NCI-H226 (cell line): ENCODE measurements at places on chromosomes 6 and 20.

GRCh38 chr6:117425431-117426153, at the start of gene ROS1:
Gene ROS1, minus strand, starts transcription at chr6:117425942. Its CDS starts 286 bp downstream, at chr6:117425656.
- DNase-seq = no peak

- no peak for DNase-seq
Measured at GRCh38 chr6:138528137-138528536, 28.8 kb upstream of the NHSL1 start.

DNA sequence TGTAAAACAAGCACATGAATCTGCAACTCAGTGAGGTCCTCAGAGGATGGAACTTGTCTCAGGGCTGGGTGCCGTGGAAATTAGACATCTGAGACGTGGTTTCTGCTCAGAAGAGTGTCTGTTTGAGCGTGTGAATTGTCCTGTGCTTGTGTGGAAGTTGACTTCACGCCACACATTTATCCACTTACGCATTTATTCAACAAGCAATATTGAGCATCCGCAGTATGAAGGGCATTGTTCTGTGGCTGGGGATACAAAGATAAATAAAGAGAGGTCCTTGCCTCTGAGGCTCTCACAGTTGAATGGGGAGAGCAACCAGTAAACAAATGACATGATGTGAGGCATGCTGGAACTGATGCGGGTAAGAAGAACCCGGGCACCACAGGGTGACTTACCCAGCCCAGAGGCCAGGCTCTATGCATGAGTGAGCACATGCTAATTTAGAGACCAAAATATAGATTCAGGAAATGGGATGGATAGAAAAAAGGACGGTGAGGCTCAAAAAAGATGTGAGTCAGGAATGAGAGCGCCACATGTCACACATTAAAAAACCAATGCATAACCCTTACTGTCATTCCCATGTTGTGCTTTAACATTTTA, 60.4 kb downstream of the SOBP start:
- no peak for DNase-seq

- no peak for DNase-seq
Measured at GRCh38 chr6:124964764-124965105, 2.5 kb downstream of the RNF217 start.

DNA sequence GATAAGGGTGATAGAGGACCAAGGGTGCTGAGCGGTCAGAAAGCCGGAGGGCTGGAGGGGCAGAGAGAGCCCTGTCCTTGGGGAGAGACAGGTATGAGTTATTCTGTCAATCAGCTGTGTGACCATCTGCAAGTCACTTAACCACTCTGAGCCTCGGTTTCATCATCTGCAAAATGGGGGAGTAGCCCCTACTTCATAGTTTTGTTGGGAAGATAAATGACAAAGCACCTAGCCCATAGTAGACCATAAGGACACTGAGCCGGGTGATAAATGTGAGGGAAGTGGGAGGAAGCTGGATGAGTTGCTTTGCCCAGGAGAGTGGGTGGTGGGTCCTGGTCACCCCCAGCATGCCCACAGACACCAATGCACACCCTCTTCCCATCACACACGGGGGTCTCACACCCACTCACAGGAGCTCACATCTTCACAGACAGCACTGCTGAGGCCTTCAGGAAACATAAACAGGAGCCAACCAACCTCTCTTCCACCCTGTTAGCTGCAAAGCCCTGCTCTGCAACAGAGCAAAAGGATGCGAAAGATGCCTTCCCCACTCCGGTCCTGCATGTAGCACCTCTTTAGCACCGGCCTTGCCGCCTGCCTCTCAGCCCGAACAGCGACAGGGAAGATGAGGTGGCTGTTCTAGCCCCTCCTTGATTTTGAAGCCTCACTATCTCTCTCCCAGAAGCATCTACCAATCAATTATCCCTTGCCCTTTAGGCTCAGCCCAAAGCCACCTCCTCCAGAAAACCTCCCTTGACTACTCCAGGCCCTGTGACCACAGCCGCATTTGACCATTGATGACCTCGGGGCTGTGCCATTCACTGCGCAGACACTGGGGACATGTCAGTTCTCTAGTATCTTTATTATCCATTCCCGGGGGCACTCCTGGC, 18.9 kb downstream of the SPDEF start:
- DNase-seq = no peak

DNA sequence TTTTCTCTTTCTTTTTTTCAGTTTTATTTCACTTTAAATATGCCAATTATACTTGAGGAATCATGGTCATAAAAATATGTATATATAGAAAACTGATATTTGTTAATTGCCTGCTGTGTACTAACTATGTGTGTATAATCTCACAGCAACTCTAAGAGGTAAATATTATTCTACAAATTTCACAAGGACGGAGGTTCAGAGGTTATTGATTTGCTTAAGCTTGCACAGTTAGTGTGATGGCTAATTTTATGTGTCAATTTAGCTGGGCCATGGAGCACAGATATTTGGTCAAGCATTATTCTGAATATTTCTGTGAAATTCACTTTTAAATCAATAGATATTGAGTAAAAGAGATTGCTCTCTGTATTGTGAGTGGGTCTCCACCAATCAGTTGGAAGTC, 75.7 kb upstream of the CENPW start:
- no peak for DNase-seq

- DNase-seq = no peak
Measured at GRCh38 chr6:105789935-105790334, 296.2 kb upstream of the PRDM1 start.

- no peak for DNase-seq
Measured at GRCh38 chr20:38671186-38671585, 53.1 kb upstream of the SLC32A1 start.

- DNase-seq = no peak
Measured at GRCh38 chr6:44843734-44844133, 456.2 kb downstream of the CDC5L start.

DNA sequence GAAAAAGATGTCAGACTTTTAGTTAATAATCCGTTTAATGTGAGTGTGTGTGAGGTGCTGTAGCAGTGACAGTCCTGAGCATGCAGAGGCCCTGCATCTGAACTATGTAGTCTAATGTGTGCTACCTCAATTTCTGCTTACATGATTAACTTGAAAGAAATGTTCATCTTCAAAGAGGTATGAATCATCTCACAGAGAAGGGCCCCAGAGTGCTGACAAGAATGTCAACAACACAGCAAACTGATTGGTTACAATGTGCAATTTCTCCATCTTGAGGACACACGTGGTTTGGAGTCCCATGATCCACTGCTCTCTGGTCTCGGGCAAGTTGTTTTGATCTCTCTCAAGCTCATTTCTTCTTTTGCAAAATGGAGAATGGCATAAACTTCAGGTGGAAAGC, 61.7 kb upstream of the EMILIN3 start:
- peak; percentile 48 for DNase-seq

DNA sequence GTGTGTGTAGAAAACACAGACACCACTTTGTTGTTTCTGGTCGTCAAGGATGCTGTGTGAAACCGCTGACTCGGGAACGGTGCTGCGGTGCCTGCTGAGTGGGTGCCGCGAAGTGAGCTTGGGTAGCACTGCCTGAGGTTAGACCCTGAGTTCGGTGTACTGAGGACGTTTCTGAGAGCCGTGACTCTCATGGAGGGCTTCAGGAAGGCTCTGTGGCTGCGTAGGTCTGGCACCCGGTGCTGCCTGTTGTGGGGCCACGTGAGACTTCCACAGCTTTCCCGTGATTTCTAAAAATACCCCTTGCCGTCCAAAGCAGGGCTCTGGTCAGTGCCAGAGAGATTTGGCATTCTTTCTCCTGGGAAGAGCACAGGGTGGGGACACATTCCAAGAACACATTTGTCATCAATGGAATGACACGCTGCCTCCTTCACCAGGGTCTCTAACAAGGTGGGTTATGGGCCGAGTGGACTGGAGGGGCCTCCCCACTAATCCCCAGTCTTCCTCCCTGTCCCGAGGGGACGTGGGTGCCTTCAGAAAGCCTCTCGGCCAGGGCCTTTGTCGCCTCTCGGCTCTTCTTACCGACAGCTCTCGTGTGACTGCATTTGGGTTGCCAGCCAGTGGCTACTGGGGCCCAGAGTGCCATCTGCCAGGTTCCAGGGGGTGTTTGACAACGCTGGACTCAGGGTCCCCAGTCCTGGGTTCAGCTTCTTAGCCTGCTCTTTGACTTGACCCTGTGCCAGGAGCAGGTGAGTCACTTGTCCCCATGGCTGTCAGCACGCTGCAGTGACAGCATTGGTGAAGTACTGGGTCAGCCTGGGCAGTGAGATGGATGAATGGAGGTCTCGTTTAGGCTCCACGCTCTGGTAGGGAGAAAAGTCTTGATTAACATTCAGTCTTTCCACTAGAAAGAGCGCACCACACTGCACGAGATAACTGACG, 62.2 kb downstream of the SYNJ2 start:
- no peak for DNase-seq

- DNase-seq = no peak
Measured at GRCh38 chr6:399785-400534, 8.4 kb downstream of the IRF4 start.

GRCh38 chr20:35981969-35982368, 13.6 kb downstream of the CNBD2 start:
- DNase-seq = no peak

DNA sequence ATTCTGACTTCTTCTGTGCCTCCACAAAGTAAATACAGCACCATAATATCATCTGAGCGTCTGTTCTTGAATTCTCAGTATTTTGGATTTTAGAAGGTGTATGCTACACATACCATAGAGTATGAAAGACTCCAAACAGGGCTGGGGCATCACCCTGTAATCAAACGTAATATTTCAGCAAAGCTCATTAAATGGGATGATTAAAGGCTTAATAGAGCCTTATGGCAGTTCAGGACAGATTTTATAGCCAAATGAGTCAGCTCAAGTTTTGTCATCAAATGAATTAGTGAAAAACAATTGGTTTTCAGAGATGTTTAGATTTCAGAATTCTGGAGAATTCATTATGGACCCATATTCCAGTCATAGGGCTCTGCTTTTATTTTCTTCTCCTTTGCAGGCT, 68.9 kb downstream of the TULP4 start:
- no peak for DNase-seq

GRCh38 chr6:166958926-166959861, 2.8 kb upstream of the RNASET2 start:
- DNase-seq = no peak

- DNase-seq = no peak
Measured at GRCh38 chr6:127115084-127115655, 3.3 kb upstream of the RSPO3 start.

GRCh38 chr6:30047220-30047619, 13.8 kb upstream of the POLR1H start:
- no peak for DNase-seq

- DNase-seq = no peak
Measured at GRCh38 chr6:118804091-118804490, 89.9 kb upstream of the ASF1A start.

DNA sequence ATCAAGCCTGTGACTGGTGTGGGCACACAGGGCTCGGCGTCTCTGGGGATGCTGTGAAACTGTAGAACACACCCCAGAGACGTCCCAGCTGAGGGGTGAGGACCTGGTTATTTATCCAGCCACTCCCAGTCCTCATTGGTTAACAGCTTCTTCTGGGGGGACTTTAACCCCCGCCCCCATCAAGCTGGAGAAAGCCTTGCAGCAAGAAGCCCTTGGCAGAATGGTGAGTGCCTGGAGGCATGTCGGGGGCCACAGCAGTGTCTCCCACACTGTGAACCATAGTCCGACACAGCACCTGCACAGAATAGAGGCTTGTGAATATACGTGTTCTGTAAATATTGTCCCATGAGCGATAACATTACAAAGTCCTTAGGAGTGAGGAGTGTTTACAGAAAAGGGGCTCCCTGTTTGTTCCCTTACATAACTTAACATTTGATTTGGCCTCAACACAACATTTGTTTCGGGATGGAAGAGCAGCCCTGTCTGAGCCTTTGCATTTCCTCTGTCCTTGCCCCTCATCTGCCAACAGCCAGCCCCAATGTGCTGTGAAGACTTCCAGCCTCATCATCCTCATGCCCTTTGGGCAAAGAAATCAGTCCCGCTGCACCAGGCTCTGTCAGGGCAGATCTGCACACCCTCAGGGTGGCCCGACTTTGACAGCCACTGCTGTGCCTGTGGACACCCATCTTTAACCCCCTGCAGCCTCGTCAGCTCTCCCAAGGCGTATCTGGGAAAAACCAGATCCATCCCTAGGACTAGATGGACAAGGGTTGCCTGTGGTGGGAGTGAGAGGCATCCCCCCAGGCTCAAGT, 2.2 kb upstream of the RRBP1 start:
- DNase-seq = no peak

DNA sequence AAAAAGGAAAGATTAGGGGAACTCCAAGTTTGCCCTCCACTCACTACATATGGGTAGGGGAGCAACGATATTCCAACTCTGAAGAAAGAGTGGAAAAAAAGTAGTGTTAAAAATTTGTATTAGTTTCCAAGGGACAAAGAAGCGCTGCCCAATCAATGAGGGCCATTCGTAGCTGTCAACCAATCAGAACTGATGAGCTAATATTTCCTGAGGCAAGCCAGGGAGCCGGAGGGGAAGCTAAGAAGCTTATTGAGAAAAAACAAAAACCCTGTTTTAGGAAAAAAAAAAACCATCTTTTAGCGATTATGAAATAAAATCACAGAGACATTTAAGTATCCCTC, 59.5 kb downstream of the TRIM38 start:
- peak; percentile 71 for DNase-seq

- no peak for DNase-seq
Measured at GRCh38 chr20:62134735-62135231, 8.4 kb downstream of the PSMA7 start.

GRCh38 chr20:61321481-61321880, 69.4 kb downstream of the CDH4 start:
- no peak for DNase-seq

DNA sequence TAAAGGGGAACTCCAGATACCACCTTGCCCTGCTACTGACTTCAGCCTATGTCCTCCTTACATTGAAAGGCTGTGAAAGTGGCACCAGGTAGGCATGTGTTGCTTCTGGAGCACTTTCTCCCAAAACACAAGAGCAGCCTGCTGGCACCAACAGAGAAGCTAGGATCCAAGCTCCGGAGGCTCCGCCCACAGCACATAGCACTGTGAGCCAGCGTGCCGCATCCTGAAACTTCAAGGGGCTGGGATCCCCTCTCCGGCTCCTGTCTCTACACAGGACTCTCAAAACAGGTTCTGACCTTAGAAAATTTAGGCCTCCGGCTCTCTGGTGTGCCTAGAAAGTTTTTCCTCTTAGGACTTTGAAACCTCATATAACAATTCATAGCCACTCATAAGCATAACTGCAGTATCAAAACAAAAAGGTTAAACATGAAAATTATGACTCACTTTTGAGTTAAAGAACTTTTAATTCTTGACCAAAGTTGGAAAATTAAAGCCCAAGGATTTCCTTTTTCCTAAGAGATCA, 41.1 kb downstream of the EZR start:
- no peak for DNase-seq

- DNase-seq = peak; percentile 62
Measured at GRCh38 chr6:101830501-101831031, 437.1 kb downstream of the GRIK2 start.
